ENCODE measurements at places on chromosomes 2 and 18.

DNA sequence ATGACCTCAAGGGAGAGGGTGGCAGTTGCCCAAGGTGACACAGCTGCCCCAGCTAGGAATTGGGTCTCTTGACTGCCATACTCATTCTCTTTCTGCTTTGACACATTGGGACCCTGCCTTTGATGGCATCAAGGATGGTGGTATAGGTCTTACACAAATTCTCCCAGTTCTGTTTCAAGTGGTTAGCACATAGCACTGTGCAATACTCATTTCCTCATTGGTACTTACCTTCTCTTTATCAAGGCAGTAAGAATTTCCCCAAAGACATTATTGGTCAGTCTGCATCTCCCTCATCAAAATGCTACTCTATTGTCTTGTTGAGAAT is 35.9 kb upstream of the CCDC93 start:
- no peak for DNase-seq

DNA sequence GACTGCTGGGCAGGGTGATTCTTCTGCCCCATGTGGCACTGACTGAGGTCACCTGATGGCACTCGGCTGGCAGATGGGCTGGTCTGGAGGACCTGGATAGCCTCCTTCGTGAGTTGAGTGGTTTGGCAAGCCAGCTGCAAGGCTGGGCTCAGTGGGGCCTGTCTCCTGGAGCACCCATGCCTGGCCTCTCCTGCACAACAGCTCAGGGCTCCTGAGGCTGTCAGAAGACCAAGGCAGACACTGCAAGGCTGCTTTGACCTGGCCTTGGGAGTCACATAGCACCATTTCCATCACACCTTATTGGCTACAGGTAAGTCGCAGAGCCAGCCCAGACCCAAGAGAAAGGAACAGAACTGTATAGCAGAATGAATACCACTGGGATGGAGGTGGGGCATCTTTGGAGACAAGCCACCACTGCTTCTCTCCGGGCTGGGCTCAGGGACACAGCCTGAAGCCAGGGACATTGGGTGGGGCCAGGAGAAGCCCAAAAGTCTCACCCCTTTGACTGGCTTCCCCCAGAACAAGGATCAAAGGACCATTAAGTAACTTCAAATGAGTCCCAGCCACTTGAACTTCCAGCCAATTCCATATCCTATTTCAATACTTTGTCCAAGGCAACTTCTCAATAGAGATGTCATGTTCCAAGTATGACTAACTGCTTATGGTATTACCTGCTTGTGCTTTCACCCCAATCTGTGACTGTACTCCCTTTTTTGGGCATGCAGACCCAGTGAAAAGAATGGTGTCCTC is 156.3 kb downstream of the CABLES1 start:
- DNase-seq: no peak

GRCh38 chr18:23387265-23387664 is 65.8 kb upstream of the RIOK3 start:
- DNase-seq: no peak

DNA sequence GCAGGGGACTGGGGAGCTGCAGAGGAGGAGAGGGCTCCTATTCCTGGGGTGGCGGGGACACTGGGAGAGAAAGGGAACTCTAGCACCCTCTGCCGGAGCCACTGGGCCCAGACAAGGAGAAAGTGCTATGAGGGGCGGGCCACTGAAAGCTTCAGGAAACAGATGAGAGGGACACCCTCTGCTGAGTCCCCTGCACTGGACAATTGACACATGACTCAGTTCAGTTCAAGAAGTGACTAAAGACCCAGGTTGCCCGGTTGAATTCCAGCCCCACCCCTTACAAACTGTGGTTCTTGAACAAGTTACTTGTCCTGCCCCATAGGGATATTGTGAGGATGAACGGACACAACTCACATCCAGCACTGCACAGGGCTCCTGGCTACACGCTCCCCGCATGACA is 5.0 kb downstream of the RUFY4 start:
- DNase-seq: no peak

- no peak for DNase-seq
These were observed 37.4 kb upstream of the C1D start for GRCh38 chr2:68100189-68100588.

- DNase-seq: no peak
These were observed 17.0 kb downstream of the CYP27A1 start for GRCh38 chr2:218798767-218799504.

DNA sequence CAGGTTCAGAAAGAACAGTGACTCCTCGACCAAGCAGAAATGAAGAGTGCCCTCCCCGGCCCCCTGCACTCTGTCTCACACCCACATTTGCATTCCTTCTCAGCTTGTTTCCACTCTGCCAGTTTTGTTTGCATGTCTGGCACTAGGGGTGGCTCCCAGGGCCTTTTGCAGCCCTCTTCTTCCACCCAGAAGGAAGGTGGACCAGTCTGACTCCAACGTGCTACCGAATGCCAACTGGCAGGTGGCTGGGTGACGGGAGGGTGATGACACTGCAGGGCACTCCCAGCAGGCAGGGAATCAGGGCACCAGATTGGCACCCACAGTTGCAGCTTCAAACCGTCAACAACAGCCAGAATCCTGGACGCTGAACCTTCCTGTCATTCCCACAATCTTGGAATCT is 371.1 kb downstream of the TXNL1 start:
- DNase-seq: no peak

DNA sequence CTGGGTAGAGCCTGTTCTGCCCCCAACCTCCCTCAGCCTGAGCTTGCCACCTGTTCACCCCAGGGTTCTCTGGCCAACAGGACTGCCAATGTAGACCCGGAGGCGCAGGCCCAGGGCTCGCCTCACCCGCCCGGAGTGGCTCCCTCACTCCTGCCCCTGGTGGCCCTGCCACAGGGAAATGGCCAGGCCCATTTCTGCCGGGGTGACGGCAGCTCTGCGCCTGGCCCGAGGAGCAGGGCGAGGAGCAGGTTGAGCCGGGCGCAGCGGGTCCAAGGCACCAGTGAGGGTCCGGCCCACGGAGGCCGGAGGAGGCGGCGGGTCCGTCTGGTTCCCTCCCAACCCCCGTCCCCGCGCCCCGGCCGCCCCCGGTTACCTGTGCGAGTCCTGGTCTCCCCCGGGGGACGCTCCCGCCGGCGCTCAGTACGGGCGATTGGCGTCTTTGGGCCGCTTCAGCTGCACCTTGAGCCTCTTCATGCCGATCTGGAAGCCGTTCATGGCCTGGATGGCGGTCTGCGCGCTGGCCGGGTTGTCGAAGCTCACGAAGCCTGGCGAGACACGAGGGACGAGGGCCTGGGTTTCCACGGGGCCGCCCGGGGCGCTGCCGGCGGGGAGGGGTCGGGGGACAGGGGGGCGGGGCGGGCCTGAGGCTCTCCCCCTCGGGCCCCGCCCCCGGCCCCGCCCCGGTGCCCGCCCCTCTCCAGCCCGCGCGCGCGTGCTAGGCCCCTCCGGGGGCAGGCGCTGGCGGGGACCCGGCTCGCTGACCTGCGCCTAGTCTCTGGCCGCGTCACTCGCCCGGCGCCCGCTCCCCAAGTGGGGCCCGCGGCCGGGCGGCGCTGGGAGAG is 312.0 kb downstream of the CELF4 start:
- no peak for DNase-seq

GRCh38 chr2:224466304-224466895 is 64.5 kb upstream of the FAM124B start:
- DNase-seq: no peak

- no peak for DNase-seq
These were observed 66.2 kb downstream of the CUL3 start for GRCh38 chr2:224518806-224519580.

GRCh38 chr18:48803951-48804855 is 146.6 kb downstream of the SMAD7 start:
- no peak for DNase-seq

DNA sequence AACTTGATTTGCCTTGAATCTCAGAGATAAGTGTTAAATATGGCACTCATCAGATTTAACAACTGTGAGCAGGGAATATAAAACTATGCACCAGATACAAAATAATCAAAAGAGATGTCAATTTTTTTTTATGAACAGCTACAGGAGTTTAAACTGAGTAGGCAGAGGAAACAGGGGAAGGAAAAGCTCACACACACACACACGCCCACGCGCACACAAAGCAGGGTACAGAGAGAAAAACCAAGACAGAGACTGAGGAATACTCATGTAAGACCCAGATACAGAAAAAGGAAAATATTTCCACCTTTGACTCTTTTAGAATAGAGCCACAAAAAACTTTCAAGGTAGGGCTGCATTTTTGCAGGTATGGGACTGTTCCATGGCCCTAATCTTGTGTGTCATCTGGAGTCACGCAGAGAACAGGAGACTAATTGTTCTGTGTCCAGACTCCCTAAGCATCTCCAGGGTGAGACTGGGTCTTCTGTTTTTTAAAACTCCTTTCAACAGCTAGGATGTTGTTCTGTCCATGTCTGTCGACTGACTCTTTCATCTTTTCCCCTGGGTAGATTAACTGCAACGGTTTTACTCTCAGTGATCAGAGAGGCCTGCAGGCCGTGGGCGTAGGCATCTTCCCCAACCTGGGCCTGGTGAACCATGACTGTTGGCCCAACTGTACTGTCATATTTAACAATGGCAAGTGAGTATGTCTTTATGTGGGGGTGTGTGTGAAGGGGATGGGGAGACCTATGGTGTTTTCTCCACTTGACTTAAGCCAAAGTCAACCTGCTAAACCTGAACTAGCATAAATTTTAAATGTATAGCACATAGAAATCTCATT is 23.0 kb downstream of the SMYD1 start:
- DNase-seq: peak; percentile 62

GRCh38 chr18:7840411-7840810 is 273.3 kb downstream of the PTPRM start:
- DNase-seq: no peak

- peak; percentile 60 for DNase-seq
These were observed 39.1 kb downstream of the STK17B start for GRCh38 chr2:196131949-196132925.

- peak; percentile 64 for DNase-seq
These were observed 16.2 kb downstream of the ATG16L1 start for GRCh38 chr2:233267516-233268245.

DNA sequence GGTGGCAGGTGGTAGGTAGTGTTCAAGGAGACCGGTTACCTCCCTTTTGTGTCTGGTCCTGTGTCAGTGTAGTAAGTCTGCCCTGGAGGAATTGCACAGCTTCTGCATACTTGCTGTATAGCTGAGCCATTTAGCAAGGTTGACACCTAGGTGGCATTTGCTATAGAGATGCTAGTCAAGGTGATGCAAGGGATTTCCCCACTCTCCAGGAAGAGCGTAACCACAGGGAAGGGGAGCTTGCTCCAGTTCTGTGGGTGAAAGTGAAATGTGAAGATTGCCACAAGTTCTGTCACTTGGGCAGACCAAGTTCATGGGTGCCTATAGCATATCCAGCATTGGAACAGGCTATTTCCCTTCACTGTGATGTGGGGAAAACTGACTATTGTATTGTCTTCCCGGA is 28.1 kb downstream of the NAT8 start:
- DNase-seq: no peak

- no peak for DNase-seq
These were observed 95.7 kb upstream of the HS6ST1 start for GRCh38 chr2:128414351-128414750.

GRCh38 chr2:236273126-236273525 is 8.9 kb upstream of the ASB18 start:
- DNase-seq: no peak

- no peak for DNase-seq
These were observed 10.2 kb upstream of the EIF2AK3 start for GRCh38 chr2:88637464-88637863.

- DNase-seq: no peak
These were observed 96.7 kb downstream of the CRIM1 start for GRCh38 chr2:36452260-36452659.

DNA sequence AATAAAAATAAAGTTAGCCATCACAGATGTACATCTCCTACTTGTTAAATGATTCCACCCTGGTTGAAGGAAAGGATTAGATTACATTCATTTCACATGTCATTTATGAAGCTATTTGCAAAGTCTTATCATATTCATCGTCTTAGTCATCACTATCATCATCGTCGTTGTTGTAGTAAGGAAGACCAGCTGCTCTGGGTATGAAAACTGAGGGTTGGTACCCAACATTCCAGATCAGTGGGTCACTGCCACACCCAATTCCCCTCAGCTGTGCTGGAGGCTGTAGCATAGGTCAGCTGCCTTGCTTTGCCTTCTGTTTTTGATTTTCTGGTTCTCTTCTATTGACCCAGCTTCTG is 20.9 kb upstream of the CCBE1 start:
- DNase-seq: no peak

DNA sequence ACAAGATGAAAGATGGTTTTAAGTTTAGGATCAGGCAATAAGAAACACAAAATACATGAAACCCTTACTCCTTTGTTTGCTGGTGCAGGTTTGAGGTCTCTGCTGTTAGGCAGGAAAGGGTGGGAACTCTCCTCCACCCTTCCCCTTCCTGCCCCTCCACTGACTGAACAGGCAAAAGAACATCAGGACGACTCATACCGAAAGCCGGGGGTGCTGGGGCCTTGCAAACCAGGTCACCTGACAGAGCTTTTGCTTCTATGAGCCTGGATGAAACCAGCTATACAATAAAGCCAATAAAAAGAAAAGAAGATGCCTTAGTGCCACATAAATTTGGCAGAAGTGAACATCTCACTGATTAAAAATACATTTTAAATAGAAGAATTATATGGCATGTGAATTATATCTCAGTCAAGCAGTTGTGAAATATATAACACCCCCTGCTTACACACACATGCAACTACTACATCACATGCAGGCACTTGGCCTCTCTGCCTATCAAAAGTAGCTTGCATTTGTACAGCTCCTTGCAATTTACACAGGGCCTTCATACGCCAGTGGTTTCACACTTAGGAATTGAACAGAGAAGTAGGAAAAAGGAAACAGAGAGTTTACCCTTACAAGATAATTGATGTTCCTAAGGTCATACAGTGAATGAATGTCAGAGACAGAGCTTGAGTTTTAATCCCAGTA is 215.1 kb upstream of the TRIB2 start:
- DNase-seq: peak; percentile 66

- DNase-seq: no peak
These were observed 62.5 kb upstream of the RAB27B start for GRCh38 chr18:54765636-54766375.

DNA sequence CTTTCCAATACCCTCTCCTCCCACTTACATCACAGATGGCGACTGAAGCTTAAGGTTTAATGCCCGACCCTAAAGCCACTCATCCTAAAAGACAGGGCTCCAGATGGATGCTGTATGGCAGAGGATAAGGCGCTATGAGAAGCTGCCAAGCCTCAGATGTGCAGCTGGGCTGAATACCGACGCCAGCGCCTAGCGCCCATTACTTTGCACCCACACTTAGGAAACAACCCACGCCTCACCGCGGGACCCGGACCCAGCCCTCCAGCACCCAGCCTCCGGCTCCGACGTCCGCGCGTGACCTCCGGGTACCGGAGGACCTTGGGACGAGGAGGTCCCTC is 335 bp downstream of the TRAK2 start:
- DNase-seq: no peak

- no peak for DNase-seq
These were observed 1960.2 kb downstream of the SUCLG1 start for GRCh38 chr2:82498777-82499443.

GRCh38 chr18:26804519-26804918 is 61.0 kb downstream of the AQP4 start:
- DNase-seq: no peak

GRCh38 chr2:190607657-190608357 is 41.1 kb upstream of the NAB1 start:
- DNase-seq: no peak

- DNase-seq: no peak
These were observed 69.9 kb upstream of the KLF7 start for GRCh38 chr2:207235621-207236020.

GRCh38 chr18:23401400-23402347 is 51.4 kb upstream of the RIOK3 start:
- DNase-seq: no peak

- DNase-seq: no peak
These were observed 34.6 kb upstream of the POTEC start for GRCh38 chr18:14577971-14578370.

Data from activated CD4-positive, alpha-beta T cell treated with anti-CD3 and anti-CD28 coated beads, Interleukin-2, amount 50 U/mL, for 4 hours (primary cell).